ENCODE measurements at places on chromosomes 5 and 9.

DNA sequence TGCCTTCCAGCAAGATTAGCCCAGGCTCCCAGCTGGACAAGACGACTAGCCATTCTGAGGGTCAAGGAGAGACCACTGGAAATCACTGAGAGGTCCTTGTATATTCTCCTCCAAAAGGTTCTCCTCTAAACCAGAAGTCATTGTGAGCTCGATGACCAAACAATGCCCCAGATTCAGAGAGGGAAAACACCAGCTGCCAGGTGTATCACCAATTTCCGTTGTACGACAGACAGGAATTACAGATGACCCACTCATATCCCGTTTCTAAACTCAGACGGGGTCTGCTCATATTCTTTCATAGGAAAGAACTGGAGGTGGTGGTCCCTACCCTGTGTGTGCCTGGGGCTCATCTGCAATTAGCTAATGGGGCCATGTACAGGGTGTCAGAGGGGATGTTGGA lies 14.2 kb downstream of the FAXDC2 start:
- DNase-seq: no peak

DNA sequence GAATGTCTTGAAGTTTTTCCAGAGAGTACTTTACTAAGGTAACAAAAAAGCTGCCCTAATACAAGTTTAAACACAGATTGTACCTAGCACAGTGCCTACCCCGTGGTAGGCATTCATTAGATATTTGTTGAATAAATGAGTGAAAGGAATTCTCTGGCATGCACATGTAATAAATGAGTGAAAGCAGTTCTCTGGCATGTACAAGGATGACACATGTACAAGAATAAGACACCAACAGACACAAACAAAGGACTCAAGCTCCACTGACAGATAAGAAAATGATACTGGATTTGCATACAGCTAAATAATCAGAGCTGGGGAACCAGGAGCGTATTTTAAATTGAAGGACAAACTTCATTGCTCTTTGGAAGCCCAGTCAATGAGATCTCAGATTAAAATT lies 535.8 kb downstream of the EFNA5 start:
- DNase-seq: no peak

- no peak for DNase-seq
Measured at GRCh38 chr5:172404746-172405145, 49.6 kb downstream of the SH3PXD2B start.

GRCh38 chr5:133962801-133963476 lies 5.5 kb downstream of the C5orf15 start:
- DNase-seq: no peak

DNA sequence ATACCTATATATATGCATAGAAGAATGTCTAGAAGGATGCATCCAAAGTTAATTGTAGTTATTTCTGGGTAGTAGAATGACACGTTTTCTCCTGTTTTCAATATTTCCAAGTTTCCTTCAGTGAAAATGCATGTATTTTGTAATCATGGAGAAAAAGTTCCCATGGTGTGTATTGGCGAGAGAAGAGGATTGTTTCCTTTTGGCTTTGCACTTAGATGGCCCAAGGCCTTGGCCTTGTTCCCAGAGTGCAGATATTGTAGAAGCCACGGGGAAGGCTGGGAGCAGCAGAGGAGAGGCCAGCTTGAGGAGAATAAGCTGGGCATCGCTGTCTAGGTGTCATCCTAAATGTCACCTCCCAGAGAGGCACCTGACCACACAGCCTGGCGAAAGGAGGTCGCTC lies 44.0 kb downstream of the IRF1 start:
- DNase-seq: no peak

DNA sequence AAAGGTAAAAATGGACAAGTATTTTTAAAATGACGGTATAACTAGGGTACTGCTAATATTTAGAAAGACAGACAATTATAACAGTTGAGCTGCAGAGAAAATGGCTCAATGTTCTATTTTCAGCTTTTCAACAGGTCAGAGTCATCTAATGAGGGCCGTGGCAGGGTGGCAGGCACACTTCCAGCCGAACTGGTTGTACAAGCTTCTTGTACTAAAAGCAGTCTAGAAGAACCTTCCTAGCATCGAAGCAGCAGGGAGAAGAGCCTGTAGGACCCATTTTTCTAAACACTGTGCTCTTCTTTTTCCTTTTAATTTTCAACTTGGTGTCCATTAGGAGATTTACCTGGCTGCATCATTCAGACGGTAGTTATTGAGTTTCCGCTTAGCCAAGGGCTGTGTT lies 85.6 kb downstream of the SLC28A3 start:
- DNase-seq: no peak

DNA sequence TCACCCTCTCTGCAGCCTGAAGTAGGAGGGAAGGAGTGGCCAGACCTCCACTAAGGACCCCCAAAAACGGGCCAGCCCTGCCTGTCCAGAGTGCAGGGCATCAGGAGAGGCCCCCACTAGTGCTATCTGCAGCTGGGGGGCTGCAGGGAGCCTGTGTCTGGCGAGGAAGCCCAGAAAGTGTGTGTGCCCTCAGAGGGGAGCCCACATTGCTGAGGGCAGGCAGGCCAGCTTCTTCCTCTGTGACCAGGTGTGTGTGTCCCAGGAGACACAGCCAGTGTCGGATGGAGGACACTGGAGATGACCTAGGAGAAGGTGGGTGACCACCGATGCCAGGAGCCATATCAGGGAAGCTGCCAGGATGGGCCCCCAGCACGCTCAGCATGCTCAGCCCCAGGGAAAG lies 218.7 kb downstream of the IRX2 start:
- DNase-seq: no peak

DNA sequence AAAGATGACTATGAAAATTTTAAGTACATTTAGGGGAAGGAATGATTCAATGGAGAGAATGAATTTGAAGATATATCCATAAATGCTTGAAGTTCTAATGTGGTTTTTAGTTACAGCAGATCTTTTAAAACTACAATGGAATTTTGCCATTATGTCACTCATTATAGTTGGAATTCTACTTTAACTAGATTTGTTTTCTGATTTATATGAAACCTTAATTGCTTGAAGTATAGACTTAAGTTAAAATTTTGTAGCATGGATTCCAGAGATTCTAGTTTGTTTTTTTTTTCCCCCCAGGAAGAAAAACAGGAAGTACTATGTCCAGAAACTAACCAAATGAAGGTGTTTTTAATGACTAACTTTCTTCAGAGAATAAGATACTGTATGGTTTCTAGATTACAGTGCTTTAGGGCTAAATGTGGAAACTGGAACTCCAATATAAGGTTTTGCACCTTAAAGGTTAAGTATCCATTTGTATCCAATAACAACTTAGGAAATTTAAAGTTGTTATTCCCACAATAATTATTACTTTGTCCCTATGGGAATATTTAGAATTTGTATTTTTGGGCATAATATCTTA lies 70.3 kb downstream of the ZSWIM6 start:
- no peak for DNase-seq

GRCh38 chr5:175347027-175347426 lies 97.0 kb downstream of the DRD1 start:
- no peak for DNase-seq

DNA sequence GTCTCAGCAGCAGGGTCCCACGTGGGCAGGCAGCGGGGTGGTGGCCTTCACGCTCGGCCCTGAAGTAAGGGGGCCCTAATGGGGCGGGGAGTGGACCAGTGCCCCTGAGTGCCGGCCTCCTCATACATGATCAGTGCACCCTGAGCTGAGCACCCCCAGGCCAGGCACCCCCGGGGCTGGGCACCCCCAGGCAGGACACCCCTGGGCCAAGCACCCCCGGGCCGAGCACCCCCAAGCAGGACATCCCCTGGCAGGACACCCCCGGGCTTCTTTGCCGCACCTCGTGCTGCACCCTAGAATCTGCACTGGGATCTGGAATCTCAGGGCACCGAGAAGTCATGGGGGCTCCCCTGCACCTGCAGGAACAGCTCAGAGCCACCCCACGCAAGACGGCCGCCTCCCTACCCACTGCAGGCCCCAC lies 51.4 kb downstream of the EXD3 start:
- no peak for DNase-seq

DNA sequence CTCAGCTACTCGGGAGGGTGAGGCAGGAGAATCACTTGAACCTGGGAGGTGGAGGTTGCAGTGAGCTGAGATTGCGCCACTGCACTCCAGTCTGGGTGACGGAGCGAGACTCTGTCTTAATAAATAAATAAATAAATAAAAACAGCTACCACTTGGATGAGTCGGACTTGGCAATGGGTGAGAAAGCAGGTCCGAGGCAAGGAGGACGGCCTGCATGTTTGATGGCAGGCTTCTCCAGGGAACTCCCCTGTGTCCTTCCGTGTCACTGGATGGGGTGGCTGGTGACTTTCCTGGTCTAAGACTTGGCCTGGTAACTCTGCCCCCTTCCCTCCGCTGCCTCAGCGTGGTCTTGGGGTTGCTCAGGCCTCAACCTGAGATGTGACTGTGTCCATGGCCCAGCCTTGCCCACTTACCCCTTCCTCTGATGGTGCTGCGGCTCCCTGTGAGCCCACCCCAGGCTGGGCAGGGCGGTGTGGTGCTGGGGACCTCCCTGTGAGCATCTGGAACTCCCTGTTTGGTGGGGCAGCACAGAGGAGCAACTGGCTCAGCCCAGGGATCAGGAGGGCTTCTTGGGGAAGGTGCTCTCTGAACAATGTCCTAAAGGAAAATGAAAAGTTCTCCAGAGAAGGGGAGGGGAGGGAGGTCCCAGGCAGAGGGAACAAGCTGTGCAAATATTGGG lies 62.5 kb upstream of the PSD2 start:
- DNase-seq: no peak

DNA sequence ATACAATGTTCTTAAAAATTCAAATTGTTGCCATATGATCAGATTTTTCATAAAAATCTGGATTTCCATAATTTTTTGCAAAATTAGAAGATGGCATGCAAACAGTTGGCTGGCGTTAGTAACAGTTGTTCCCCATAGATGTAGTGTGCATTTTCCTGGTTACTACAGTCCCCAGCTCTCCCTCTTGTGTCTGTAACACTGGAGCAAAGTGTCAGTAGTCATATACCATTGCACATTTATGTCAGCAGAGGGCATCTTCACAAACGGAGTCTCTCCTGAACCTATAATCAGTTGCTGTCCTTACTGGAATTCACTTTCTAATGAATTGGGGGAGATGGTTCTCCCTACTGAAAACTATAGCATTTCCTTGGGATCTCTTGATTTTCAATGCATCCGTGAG lies 44.7 kb upstream of the DMAC1 start:
- DNase-seq: no peak

- DNase-seq: no peak
Measured at GRCh38 chr9:133519693-133520092, 5.1 kb downstream of the MYMK start.

- DNase-seq: no peak
Measured at GRCh38 chr9:26462213-26462612, 430.4 kb downstream of the CAAP1 start.

- no peak for DNase-seq
Measured at GRCh38 chr9:131062969-131063368, 33.4 kb upstream of the AIF1L start.

DNA sequence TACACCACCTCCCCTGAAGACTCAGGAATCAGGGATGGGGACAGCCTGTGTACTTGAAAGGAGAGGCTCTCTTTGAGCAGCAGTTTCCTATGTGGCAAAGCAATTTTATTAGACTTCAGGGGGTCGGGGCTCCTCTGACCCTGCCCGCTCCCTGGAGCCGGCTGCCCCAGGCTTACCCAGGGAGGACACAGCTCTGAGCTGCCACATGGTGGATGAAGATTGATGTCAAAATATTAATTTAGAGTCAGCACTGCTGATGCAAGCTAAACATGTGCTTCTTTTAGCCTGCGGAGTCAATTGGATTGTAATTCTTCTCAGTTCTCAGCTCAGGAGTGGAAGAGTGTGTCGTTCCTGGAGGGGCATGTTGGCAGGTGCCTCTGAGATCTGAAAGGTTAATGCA lies 606.1 kb downstream of the KIF4B start:
- DNase-seq: no peak

Measured in brain pericyte (primary cell).